PC-9 (cell line): ENCODE measurements at places on chromosomes 13 and 19.

DNA sequence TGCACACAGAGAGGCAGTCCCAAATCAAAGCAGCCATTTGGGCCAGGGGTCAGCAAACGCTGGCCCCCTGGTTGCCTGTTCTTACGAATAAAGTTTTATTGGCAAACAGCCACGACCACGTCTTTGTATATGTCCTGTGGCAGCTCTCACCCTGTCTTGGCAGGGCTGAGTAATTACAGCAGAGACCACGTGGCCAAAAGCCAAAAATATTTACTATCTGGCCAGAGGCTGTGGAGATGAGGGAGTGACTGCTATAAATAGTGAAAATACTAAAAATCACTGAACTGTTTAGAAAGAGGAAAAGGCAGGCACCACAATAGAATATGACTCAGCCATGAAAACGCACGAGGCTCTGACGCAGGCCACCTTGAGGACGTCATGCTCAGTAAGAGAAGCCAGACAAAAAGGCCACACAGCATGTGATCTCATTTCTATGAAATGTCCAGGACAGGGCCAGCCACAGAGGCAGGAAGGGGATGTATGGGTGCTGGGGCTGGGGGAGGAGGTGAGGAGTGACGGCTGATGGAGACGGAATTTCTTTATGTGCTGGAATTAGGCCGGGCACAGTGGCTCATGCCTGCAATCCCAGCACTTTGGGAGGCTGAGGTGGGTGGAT, 29.4 kb downstream of the SMIM24 start:
- DNase-seq: peak; percentile 86

DNA sequence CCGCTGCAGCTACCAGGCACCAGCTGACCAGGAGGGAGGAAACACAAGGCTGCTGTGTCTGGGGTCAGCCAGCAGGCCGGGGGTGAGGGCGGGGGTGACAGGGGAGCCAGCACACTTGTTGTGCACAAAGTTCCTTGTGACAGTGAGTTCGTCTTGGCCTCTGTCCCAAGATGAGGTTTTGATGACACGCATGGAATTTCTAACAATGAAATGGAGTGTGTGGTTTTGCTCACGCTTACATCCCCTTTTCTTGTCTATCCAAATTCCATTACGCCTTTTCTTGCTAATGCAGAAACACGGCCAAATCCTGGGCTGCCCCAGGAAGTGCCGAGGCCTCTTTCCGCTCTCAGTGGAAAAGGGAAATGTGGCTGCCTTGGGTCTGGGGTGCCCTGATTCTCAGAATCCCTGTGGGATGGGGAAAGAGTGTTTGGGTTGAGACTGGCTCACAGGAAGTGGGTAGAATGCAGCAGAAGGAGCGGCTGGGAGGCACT, 73.8 kb downstream of the GADD45B start:
- DNase-seq: peak; percentile 32

- DNase-seq: no peak
Measured at GRCh38 chr13:26914624-26915023, 154.0 kb upstream of the GPR12 start.

GRCh38 chr13:56713656-56714055, 427.1 kb upstream of the PRR20A start:
- DNase-seq: no peak

DNA sequence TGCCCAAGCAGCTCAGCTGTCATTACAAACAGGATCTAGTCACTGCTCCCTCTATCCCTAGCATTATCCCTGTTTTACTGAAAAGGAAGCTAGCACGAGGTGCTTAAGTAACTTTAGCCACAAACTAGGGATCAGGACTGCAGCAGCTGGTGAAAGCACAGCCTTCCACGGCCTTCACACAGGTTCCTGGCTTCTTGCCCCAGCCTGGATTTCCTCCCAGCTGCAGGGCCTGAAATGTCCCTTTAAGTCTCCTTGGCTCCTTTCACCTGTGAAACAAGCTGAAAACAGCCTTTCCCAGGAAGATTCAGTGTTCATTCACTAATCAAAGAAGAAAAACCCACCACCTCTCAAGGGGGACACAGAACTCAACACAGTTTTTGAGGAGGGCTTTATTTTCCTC, 754.5 kb downstream of the DIAPH3 start:
- no peak for DNase-seq

DNA sequence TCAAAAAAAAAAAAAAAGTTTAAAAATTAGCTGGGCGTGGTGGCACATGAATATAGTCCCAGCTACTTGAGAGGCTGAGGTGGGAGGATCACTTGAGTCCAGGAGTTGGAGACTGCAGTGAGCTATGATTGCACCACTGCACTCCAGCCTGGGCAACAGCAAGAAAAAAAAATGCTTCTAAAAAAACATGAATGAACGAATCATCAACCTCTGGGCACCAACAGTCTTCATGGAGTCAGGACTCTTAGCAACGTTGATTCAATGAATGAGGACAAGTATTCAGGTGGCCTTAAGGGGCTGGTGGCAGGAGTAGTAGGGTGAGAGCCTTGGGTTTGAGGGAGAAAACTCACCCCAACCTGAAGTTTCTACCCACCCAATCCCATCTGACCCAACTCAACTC, 20.6 kb upstream of the OLFM2 start:
- no peak for DNase-seq
